Regular cardiac myocyte (primary cell): ENCODE measurements at places on chromosomes 1 and 21. TPM values are rescaled to one million over a fixed set of nuclear protein-coding genes. Genes with fewer than 3 reads are reported as not detected.

The PM20D1 gene
- under 0.01 TPM in 2 replicates for total RNA-seq

The SFT2D2 gene
- total RNA-seq = 31.0 and 33.9 TPM in 2 replicates

The KIF21B gene
- 0.19 and 0.28 TPM in 2 replicates for total RNA-seq

The KDF1 gene
- 0.28 TPM in 1 of 2 replicates, not detected in the other for total RNA-seq

The ELAVL4 gene
- total RNA-seq = not detected in 2 replicates

The SYF2 gene
- total RNA-seq = 32.4 and 52.1 TPM in 2 replicates

The KRTAP21-1 gene
- total RNA-seq = not detected in 2 replicates

The RNF220 gene
- total RNA-seq = 58.1 and 80.9 TPM in 2 replicates

The GBP3 gene
- 24.2 and 63.6 TPM in 2 replicates for total RNA-seq

The C1orf226 gene
- 0.19 and 0.56 TPM in 2 replicates for total RNA-seq

The SNIP1 gene
- total RNA-seq = 10.7 and 12.7 TPM in 2 replicates

The CYP4A11 gene
- total RNA-seq = not detected in 2 replicates

The LRRC71 gene
- under 0.01 and 0.56 TPM in 2 replicates for total RNA-seq

The SMIM11 gene
- total RNA-seq = 2.7 and 5.6 TPM in 2 replicates

The LCE3D gene
- total RNA-seq = not detected in 2 replicates

The HPCAL4 gene
- total RNA-seq = under 0.01 TPM in 1 of 2 replicates, not detected in the other

The B3GALT5 gene
- under 0.01 and 0.56 TPM in 2 replicates for total RNA-seq

The C1orf56 gene
- total RNA-seq = 1.5 and 1.7 TPM in 2 replicates

The ADGRL4 gene
- 35.0 and 60.8 TPM in 2 replicates for total RNA-seq

The LSM10 gene
- total RNA-seq = 9.6 and 43.3 TPM in 2 replicates

The CYP4B1 gene
- total RNA-seq = 0.28 TPM in 1 of 2 replicates, not detected in the other

The OR6K3 gene
- not detected in 2 replicates for total RNA-seq

The IKBKE gene
- 7.9 and 12.7 TPM in 2 replicates for total RNA-seq

The NEGR1 gene
- 11.8 and 13.8 TPM in 2 replicates for total RNA-seq

The MAN1A2 gene
- total RNA-seq = 50.4 and 68.2 TPM in 2 replicates

The NIBAN1 gene
- 15.7 and 47.4 TPM in 2 replicates for total RNA-seq

The LPGAT1 gene
- total RNA-seq = 57.5 and 57.7 TPM in 2 replicates

The TNFRSF18 gene
- total RNA-seq = 0.28 TPM in 1 of 2 replicates, not detected in the other

The MAP3K21 gene
- total RNA-seq = 0.19 and 0.28 TPM in 2 replicates

The NHLH1 gene
- under 0.01 TPM in 1 of 2 replicates, not detected in the other for total RNA-seq

The HPCA gene
- total RNA-seq = not detected in 2 replicates

The AGT gene
- 0.19 and 5.4 TPM in 2 replicates for total RNA-seq

The ZNF683 gene
- not detected in 2 replicates for total RNA-seq

The AADACL3 gene
- not detected in 2 replicates for total RNA-seq

The BSND gene
- total RNA-seq = not detected in 2 replicates

The MIB2 gene
- total RNA-seq = 62.1 and 115 TPM in 2 replicates

The C1QB gene
- not detected in 2 replicates for total RNA-seq

The LMO4 gene
- total RNA-seq = 64.8 and 65.4 TPM in 2 replicates

The TRAF5 gene
- total RNA-seq = 5.2 and 15.2 TPM in 2 replicates

The SPATA21 gene
- total RNA-seq = not detected in 2 replicates

The TNNI3K gene
- total RNA-seq = 0.28 TPM in 1 of 2 replicates, not detected in the other

The DAB1 gene
- total RNA-seq = 0.28 TPM in 1 of 2 replicates, not detected in the other

The SEMA6C gene
- 1.1 and 1.3 TPM in 2 replicates for total RNA-seq

The TNFRSF25 gene
- 5.0 and 6.8 TPM in 2 replicates for total RNA-seq

The LCK gene
- total RNA-seq = not detected in 2 replicates

The OR2T11 gene
- total RNA-seq = not detected in 2 replicates

The TACSTD2 gene
- total RNA-seq = 0.19 and 0.56 TPM in 2 replicates

The TDRD5 gene
- total RNA-seq = not detected in 2 replicates

The NUP210L gene
- total RNA-seq = under 0.01 and 0.28 TPM in 2 replicates

The PTGS2 gene
- 38.2 and 47.4 TPM in 2 replicates for total RNA-seq

The AMY2A gene
- not detected in 2 replicates for total RNA-seq

The FCMR gene
- total RNA-seq = not detected in 2 replicates

The CD160 gene
- total RNA-seq = 0.28 TPM in 1 of 2 replicates, not detected in the other

The SELENBP1 gene
- 18.8 and 19.7 TPM in 2 replicates for total RNA-seq

The OR2L2 gene
- total RNA-seq = not detected in 2 replicates

The HEYL gene
- total RNA-seq = 0.19 and 0.28 TPM in 2 replicates

The HCRTR1 gene
- under 0.01 TPM in 1 of 2 replicates, not detected in the other for total RNA-seq

The KRTAP13-2 gene
- not detected in 2 replicates for total RNA-seq

The JTB gene
- 172 and 183 TPM in 2 replicates for total RNA-seq
